ENCODE measurements at places on chromosomes 4 and X.

GRCh38 chr4:53267026-53267425 lies 98.8 kb downstream of the SCFD2 start:
- no peak for DNase-seq

DNA sequence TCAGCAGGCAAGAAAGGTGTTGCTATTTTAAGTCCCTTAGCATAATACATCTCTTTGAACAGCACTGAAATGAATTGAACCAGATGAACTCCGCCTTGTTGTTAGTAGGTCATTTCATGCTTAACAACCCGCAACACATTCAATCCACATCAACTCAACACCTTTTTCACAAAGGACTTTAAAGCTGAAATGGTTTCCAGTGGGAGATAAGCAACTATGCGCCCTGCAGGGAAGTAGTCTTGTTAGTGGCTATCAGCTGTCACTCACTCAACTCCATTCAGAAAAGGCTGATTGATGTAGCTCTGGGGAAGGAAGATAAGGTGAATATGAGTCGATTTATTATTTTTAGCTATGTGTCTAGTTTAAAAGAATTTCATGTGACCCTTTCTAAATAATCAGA lies 46.0 kb downstream of the ATP8A1 start:
- DNase-seq, result no peak

DNA sequence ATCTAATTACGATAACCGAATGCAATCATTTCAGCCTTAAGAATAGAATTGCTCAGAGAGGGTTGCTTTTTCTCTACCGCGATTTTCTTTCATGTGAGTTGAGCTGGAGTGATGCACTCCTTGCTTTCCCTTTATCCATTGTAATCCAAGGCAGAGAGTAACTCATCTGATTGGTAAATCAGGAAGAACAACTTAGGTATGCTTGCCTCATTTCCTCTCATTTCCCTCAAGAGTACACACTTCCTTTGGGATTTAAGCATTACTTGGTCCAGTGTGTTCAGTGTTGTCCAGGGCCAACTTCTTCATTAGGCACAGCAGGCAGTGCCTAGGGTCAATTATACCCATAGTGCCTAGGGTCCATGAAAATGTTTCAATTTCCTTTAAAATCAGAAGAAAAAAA lies 15.7 kb upstream of the N4BP2 start:
- no peak for DNase-seq

GRCh38 chrX:154010330-154011087 lies 9.2 kb downstream of the IRAK1 start:
- DNase-seq, result no peak

DNA sequence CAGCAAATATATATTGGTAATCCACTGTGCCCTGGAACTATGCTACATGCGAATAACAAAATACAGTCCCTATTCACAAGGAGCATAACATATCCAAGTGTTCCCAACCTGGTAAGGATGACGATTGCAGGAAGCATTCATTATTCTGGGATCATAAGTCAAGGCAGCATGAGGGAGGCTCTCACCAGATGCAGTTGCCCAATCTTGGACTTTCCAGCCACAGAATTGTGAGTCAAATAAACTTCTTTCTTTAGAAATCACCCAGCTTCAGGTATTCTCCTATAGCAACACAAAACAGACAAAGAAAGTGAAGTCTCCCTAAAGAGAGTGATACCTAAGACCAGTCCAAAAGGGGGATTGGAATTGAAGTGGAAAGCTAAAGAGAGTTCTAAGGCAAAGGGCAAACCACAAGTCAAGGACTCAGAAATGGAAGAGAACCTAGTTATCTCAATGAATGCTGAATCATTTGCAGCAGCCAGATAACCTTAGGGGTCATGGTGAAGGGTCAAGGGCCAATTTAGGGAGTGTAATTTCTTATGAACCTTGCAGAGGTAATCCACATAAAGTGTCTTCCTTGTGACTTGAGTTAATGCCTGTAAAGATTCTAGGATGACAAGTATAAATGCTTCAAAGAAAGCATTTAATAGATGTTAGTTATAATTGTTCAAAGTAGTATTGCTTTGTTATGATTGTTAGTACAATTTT lies 103.1 kb upstream of the PCDH7 start:
- no peak for DNase-seq

GRCh38 chr4:165096776-165097175 lies 15.9 kb downstream of the TMEM192 start:
- no peak for DNase-seq
